AG09309 (cell line): ENCODE measurements at places on chromosomes 11 and 22.

DNA sequence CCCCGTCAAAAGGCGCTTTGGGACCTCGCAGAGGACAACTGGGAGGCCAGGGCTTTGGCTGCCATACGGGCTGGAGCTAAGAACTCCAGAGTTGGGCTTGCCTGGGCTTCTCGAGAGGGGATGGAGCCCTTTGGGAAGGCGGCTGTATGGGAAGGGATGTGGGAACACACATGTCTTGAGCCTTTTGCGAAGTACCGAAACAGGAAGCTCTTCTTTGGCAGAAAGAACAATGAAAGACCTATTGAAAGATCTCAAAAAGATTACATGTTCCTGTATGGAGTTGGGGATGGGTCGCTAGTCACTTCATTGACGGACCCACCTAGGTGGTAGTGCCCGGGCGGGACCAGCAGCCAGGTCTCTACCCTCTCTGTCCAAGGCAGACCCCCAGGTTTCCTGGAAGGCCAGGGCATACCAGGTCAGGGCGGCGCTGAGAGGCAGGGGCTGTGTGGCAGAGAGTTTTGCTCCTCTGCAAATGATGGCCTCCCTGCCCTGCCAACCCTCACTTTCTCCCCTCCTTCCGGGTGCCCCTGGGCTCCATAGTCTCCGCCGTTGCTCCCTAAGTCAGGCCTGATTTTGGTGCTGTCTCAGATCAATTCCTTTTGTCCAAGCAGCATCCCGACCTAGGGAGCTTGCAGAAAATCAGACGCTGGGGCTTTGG, 1.0 kb downstream of the ST14 start:
- no peak for DNase-seq

- no peak for DNase-seq
These were observed 7.1 kb downstream of the SCN4B start for GRCh38 chr11:118145285-118146227.

- no peak for DNase-seq
These were observed 612.3 kb downstream of the INSC start for GRCh38 chr11:15726893-15727519.

GRCh38 chr11:8031248-8032115, 44.3 kb downstream of the EIF3F start:
- no peak for DNase-seq

DNA sequence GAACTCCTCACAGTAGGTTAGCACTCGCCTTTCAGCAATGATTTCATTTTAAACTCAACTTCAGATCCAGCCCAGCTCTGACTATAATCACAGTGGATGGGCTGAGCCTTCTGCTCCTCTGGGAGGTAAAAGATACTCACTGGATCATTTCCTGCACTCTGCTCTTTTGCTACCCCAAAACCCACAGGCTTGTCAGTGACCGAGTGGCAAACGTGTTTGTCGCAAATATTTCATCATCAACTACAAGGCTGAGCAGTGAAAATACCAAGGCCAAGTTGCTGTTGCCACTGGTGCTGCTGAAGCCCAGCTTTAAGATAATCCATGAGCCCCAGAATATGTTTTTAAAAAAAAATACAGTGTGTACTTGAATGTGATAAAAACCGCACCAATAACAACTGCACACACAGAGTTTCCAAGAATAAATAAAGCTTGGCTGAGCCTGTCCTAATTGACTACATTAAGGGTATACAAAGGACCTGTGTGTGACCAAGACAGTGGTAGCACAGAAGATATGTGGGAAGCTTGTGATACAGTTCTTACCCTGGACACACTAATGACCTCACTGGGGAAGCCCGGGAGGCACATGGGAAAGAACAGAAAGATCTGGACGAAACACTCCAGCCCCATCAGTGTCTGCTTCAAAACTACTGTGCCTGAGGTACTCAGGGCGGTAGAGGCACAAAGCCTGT, 41.3 kb downstream of the ABTB2 start:
- DNase-seq, result no peak

DNA sequence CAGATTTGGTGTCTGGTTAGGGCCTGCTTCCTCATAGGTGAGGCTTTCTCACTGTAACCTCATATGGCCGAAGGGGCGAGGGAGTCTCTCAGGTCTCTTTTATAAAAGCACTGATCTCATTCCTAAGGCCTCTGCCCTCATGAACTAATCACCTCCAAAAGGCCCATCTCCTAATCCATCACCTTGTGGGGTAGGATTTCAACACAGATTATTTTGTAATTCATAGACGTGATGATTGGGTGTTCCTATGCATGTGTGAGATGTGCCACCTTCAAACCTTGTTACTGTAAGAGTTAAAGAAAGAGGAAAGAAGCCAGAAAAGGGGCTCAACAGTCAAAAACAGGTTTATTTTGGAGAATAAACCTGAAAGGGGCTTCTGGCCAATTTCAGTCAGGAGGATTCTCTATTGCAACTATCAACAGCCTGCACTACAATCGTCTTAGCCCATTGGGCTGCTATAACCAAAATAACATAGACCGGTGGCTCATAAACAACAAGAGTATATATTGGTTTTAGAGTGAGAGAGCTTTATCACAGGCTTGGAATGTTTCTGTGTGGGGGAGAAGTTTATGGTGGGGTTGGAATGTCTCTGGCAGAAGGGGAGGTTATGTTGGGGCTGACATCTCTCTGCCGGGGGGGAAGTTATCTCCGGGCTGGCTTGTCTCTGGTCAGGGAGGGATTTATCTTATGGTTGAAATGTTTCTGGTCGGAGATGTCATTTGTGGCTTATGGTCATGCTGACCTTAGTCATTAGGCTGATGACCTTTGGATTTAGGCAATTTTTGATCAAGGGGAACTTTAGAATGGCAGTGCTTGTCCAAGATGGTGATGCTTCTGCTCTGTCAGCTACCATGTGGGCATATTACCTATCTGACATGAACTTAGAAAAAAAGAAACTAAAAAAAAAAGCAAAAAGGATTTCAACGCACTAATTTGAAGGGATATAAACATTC, 35.1 kb downstream of the CSF2RB start:
- DNase-seq, result no peak

- DNase-seq, result no peak
These were observed 21.2 kb downstream of the ARRB1 start for GRCh38 chr11:75330291-75330690.

DNA sequence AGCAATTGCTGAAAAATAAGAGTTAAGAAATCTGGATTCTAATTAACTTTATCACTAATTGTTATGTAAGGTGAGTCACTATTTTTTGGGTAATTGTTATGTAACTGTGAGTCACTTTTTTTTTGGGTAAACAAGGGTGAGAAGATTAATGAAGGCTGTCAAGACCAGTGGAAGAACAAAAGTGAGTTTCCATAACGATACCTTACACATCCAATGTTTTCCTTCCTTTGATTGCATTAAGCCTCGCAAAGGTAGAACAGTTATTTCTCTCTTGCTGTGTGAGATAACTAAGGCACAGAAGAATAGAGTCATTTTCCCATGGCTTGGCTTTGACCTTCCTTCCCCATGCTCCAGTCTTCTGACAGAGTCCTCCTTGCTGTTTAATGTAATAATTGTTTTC, 374.7 kb downstream of the DDX10 start:
- DNase-seq, result no peak

- DNase-seq, result no peak
These were observed 224.2 kb downstream of the CEP164 start for GRCh38 chr11:117551761-117552343.

GRCh38 chr11:96203567-96204365, 139.2 kb downstream of the MAML2 start:
- no peak for DNase-seq

DNA sequence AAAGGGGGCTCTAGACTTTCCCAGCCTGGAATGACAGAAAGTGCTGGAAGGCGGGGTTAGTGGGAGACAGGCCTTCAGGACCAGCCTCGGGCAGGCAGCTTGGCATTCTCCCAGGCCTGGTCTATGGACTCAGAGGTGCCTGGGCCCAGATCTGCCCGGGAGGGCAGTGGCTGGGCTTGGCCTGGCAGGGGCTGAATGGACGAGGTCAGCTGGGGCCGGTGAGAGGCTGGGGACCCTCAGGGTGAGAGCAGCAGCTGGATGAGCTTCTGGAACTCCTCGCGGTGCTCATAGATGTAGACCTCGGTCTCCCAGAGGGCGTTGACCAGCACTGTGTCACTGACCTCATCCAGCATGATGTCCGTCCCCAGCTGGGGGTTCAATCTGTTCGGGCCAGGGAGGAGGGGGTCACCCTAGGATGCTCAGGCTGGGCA, 1.5 kb upstream of the BAIAP2L2 start:
- DNase-seq, result no peak

GRCh38 chr22:43974028-43974545, 18.8 kb downstream of the SAMM50 start:
- DNase-seq, result no peak

DNA sequence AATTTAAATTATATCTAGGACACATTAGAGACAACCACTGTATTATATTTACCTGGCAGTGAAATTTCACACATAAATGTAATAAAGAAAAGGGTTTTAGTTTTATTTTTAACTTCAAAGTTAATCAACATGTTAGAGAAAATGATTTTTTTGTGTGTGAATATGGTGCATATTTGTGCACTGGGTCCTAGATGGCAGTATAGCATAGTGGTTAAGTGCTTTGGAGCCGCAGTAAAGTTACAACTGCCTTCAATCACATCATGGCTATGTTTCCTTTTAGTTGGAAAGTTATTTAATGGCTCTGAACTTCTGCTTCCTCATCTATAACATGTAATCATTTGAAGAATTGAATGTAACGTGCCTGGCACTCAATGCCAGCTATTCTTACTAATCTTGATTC, 108.9 kb upstream of the DDI1 start:
- no peak for DNase-seq

DNA sequence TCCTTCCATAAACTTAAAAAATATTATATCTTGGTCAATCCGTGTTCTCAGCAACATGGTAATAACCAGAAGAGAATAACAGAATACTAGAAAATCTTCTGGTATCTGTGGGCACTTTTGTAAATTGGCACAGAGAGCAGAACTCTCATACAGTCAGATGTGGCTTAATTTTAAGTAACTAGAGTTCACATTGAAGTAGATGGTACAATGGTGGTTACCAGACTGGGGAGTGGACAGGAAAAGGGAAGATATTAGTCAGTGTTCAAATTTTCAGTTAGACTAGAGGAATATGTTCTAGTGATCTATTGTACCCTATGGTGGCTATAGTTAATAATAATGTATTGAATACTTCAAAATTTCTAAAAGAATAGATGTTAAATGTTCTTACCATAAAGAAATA, 6.9 kb downstream of the OR52H1 start:
- no peak for DNase-seq

GRCh38 chr22:43529934-43530333, 118.1 kb downstream of the MPPED1 start:
- DNase-seq, result no peak

DNA sequence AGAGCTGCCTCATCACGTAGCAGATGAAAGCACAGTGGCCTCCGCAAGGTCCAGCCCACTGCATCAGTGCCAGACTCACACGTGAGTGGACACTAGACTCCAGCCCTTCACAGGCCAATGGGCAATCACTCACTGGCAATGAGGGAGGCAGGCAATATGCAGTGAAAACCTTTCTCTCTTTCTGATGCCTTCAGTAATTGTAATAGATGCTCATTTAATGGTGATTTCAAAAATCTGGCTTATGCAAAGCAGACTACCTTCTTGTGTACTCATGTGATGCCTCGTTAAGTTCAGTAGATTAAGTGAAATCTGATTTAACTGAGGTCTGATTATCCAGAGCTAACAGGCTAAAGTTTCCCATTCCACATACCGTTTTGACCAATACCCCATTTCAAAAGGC, 546.9 kb downstream of the MIAT start:
- no peak for DNase-seq

DNA sequence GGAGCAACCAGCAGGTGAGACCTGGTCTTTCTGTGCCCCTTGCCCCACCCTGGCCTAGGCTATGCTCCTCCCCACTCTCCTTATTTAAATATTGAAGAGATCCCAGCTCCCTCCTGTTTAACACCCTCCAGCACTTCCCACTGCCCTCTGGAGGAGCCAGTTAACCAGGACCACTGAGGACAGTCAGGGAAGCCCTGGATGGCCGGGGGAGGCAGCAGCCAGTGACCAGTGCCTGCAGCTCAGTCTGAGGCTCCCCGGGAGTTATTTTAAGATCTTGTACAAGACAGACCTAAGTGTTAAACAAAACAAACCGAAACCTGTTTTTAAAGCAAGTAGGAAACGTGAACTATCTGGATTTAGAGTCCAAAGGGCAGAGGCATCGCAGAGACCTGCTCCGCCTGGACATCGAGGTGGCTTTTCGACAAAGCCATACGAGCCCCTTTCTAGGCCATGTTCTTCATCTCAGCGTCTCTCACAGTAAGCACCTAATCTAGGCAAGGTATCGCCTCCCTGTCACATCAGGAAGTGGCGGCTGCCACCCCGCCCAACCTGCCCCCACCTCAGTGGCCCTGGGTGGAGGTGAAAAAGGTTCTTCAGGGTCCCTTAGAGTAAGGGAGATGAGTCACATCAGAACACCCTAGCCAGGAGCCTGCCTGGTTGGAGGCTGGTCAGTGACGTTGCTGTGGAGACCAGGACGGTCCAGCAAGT, 35.2 kb downstream of the TRMU start:
- no peak for DNase-seq

DNA sequence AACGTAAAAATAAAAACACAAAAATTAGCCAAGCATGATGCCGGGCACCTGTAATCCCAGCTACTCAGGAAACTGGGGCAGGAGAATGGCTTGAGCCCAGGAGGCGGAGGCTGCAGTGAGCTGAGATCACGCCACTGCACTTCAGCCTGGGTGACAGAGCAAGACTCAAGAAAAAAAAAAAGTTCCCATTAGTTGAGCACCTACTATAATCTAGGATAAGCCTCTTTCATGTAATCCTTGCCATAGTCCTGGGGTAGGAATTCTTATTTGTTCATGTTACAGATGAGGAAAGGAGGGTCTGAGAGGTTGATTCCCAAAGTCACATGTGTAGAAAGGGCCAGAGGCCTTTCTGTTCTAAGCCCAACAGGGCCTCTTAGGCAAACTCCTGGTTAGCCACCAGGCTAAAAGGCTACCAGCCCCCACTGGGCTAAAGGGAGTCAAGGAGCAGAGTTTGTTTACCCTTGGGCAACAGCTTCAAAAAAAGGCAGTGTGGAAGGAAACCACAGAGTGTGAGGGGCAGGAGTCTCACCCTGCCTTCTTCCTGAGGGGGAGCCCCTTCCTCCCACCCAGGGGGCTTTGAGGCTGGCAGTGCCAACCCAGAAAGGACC, 21.6 kb upstream of the CSNK1E start:
- no peak for DNase-seq

GRCh38 chr11:33064033-33064825, 24.9 kb downstream of the TCP11L1 start:
- DNase-seq, result no peak

DNA sequence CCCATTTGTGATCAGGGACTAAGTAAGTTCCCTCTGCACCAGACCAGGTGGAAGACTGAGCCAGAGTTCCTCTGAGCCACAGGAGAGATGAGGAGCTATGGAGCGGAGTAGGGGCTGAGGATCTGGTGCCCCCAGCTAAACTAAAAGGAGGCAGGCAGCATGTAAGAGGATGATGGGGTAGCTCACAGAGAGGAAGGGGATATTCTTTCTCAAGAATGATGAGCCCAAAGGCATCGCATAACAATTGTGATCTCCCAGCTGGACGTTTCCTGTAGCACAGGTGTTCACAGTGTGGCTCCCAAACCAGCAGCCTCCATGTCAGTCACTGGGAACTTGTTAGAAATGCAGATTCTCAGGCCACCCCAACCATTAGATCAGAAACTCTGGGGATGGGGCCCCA, 24.4 kb downstream of the ADAMTS8 start:
- no peak for DNase-seq

GRCh38 chr11:11622772-11623171, 967 bp upstream of the GALNT18 start:
- no peak for DNase-seq
